Stimulated activated CD8-positive, alpha-beta memory T cell treated with anti-CD3 and anti-CD28 coated beads, Interleukin-4, amount 100 ng/mL, for 48 hours (primary cell): ENCODE measurements at places on chromosomes 5 and 9.

GRCh38 chr5:2797160-2797559 lies 45.7 kb upstream of the IRX2 start:
- DNase-seq = no peak

DNA sequence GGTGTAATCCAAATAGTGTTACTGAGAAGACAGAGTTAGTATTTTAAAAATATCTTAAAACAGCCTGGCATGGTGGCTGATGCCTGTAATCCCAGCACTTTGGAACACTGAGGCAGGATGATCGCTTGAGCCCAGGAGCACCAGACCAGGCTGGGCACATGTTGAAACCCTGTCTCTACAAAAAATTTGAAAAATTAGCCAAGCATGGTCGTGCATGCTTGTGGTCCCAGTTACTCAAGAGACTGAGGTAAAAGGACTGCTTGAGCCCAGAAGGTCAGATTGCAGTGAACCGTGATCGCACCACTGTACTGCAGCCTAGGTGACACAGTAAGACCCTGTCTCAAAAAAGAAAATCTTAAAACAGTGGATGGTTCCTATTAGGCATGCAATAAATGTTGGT lies 12.4 kb downstream of the IFNA1 start:
- DNase-seq = no peak

DNA sequence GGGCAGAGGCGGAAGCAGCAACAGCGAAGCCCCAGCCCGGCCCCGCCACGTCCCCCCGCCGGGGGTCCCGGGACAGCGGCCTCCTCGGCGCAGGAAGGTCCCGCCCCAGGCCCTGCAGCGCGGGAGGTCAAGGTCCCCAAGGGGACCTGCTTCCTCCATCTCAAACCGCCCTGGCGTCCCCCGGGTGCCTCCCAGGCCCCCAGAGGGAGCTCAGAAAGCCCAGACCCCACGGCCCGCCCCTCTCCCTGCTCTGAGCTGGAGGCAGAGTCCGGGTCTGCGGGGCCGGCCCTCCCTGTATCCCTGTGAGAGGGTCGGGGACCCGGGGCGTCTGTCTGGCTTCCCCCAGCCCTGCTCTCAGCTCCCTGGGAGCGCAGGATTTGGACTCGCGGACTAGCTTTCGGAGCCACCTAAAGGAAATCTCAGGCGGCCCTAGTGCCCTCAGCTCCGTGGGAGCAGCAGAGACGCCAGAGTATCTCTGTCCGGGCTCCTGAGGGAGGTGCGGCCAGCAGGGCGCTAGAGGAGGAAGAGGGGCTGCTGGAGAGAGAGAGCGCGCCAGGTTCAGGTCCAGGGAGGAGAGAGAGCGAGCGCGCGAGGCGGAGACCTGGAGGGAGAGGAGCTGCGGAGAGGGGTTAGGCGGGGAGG lies 30.7 kb downstream of the EXOC3 start:
- peak; percentile 52 for DNase-seq

- DNase-seq = no peak
These were observed 385.6 kb downstream of the MLLT3 start for GRCh38 chr9:20236676-20237075.

GRCh38 chr9:109423877-109424276 lies 74.2 kb downstream of the PTPN3 start:
- DNase-seq = no peak

DNA sequence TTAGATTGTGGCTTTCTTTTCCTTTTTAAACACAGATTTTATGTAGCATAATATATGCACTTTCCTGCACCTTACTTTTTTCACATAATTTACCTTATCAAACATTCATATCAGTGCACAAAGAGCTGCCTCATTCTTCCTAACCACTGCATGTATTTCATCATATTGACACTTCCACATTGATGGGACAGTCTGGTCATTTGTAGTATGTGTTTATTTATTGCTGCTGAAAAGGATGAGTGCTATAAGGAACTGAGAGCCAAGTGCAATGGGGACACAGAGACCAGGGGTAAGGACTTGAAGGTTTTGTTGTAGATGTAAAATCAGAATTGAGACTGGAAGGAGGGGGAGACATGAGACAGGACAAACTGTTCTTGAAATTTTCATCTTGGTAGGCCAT lies 193.8 kb downstream of the SMARCA2 start:
- no peak for DNase-seq

DNA sequence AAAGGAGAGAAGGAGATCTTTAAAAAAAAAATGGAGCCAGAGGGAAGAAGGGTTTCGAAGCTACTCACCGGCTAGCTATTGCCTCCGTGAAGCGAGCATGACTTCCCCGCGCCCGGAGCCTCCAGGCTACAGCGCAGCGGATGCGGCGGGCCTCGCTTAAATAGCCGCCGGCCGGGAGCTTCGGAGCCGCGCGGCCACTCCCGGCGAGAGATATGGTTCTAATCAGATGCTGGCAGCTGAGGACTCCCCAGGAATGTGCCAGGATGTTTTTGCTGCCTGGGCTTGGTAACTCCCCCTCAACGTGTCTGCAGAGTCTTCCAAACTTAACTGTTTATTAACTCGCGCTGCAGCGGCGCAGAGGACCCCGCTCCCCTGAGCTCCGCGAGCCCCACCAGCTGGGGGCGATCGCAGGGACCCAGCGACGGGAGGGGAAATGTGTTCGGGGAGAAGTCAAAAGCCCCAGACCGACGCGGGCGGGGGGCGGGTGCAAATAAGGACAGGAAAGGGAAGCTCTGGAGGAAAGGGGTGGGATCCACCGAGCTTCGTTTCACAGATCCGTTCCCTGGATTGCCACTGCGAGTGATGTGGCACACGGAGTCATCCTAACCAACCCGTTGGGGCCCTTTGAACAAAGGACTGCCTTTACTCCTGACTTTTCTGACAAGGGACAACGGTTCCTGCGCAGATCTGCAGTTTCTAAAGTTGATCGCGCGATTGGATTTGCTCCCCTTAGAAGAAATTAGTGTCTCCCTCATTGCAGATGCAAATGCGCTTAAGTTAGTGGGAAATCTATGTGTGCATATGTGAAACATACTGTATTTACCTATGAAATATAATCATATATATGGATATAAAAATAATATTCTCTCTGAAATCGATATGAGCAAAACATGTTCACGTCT lies at the start of gene DAB2:
Gene DAB2 (minus strand): TSS at position 245 of the 902 bp plus-strand sequence. CDS start 30,660 bp downstream, outside the sequence.
- peak; percentile 62 for DNase-seq

DNA sequence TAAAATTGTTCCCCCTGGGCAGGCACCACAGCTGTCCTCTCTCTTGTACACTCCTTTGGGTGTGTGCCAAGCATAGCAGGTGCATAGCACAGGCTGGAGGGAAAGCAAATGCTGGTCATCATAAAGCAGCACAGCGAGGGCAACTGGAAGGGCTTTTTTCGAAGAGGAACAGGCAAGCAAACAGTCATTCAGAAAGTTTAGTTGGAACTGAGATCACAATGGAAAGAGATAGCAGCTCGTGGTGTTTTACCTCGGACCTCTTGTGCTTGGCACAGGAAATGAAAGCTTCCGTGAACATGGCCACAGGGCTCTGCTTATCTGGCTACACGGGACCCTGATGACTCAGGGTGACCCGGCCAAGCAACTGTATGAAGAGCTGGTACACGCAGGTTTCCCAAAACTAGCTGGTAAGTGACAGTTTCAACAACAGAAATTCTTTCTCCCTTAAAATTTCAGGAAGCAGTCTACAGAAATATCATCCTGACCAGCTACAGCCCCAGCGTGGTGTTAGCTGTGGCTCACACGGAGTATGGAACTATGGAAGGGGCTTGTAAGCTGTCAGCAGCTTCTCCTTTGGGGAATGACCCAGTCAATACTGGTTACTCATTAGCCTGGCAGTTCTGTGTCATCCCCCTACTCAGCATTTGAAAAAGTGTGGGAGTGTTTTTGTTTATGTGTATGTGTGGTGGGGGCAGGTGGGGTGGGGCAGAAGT lies 48.1 kb downstream of the POC5 start:
- peak; percentile 77 for DNase-seq

GRCh38 chr5:16654647-16655334 lies 38.0 kb upstream of the RETREG1 start:
- DNase-seq = no peak

GRCh38 chr9:126203313-126203712 lies 123.3 kb upstream of the MVB12B start:
- peak; percentile 35 for DNase-seq

GRCh38 chr9:114409103-114409780 lies 21.5 kb upstream of the AKNA start:
- no peak for DNase-seq

GRCh38 chr5:154300207-154300883 lies 109.8 kb downstream of the GALNT10 start:
- DNase-seq = no peak

DNA sequence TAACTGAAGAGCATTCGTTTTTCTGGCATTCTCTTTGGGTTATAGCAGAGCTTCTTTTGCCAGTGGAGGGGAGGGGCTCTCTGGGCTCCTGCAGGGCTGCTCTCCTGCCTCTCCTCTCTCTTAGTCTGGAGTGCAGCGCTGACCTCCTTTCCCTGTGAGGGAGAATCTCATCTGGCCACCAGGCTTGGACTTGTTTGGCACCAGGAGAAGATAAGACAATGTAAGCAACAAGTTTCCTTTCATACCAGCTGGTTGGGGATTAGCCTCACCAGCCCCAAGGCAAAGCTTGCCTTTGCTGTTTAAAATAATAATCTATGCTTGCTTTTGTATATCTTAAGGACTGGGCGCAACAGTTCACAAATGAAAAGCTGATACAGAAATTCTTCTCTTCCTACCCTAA lies 196.4 kb downstream of the TLE4 start:
- DNase-seq = no peak

- no peak for DNase-seq
These were observed 20.7 kb upstream of the IL17B start for GRCh38 chr5:149399775-149400174.

DNA sequence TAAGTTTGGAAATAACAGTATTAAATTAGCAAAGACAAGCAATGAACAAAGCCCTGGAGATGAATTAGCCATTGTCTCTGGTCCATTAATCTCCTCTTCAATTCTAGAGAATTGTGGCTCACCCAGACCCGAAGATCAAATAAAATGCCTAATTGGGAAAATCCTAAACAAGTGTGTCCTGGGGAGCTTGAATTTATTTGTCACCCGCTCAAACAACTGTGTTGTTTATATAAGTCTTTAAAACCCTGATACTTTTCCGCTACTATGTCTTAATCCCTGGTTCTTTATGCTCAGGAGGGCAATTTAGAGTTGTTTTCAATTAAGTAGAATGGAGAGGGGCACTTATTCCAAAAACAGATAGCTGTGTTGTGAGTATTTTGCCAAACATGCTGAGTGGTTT lies 128.4 kb downstream of the ANXA1 start:
- DNase-seq = no peak

GRCh38 chr5:147310059-147310704 lies 75.4 kb downstream of the STK32A start:
- DNase-seq = no peak

GRCh38 chr9:113574441-113575262 lies 111.1 kb downstream of the RGS3 start:
- DNase-seq = no peak

GRCh38 chr5:68542207-68542606 lies 326.7 kb downstream of the PIK3R1 start:
- no peak for DNase-seq

- no peak for DNase-seq
These were observed 268.9 kb downstream of the PIK3R1 start for GRCh38 chr5:68484307-68485068.

GRCh38 chr9:28272127-28272526 lies 698.8 kb upstream of the C9orf72 start:
- DNase-seq = no peak

DNA sequence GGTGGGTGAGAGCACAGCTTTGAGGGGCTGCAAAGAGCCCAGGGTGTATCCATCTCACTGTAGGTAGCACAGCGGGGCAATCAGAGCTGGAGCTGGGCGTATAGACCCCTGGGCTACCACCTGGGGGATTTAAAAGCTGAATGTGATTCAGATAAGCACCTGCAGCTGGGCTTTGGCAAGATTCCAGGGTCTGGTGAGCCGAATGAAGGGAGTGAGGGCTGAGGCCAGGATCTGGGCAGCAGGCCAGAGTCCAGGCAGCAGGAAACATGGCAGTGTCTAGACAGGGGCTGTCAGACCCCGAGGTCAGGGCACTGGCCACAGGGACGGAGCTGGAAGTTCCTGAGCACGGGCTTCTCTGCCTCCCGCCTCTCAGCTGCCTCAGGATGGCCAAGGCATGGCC lies 8.7 kb downstream of the ASS1 start:
- no peak for DNase-seq

- no peak for DNase-seq
These were observed 328.6 kb downstream of the CYLC2 start for GRCh38 chr9:103323699-103324098.

DNA sequence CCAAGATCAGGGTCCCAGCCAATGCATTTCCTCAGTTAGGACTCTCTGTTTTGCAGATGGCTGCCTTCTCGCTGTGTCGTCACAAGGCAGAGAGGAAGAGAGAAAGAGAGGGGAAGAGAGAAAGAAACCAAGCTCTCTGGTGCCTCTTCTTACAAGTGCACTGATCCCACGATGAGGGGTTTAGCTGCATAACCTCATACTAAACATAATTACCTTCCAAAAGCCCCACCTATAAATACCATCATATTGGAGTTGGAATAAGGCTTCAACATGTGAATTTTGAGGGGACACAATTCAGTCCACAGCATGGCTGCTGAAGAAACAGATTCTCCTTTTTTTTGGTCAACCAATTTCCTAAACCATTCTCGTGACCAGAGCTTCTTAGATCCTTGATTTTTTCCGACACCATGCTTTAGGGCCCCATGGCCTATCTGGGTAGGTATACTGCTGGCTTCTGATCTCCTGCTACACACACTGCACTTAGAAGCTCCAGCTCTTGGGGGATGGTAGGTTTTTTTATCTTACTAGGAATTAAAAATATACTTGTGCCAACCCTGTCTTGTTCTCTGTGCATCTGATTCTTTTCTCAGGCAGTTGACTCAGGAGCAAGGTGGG lies 5.1 kb downstream of the CAMK4 start:
- no peak for DNase-seq

DNA sequence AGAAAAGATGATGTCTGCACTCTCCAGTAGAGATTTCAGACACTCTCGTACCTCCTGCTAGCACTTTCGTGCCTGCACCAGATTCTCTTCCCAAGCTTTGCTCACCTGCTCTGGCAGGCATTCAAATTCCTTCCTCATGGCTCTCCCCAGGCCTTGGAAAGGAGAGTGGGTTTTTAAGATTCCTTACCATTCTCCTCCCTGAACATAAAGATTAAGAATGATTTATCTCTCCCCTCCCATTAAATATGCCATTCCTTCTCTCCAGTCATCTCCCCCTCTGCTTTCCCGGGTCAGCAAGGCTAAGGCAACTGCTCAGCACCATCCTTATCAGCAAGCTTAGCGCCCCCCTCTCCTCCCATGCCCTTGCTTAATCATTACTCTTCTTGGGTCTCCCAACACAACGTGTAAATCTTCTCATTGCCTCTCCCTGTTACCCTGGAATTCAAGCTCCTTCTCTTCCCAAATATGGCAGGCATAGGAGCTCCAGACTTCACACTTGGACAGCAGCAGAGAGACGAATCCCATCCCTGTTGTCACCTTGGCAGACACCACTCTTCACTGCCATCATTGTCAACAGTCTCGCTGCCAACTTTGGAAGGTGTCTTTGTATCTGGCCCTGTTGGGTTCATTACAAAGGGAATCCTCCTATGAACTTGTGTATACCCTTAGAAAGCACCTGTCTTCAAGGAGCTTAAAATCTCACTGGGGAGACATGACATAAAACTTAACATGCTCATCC lies 332.9 kb downstream of the SLIT3 start:
- no peak for DNase-seq

GRCh38 chr5:153358315-153358976 lies 132.0 kb upstream of the GRIA1 start:
- no peak for DNase-seq

- DNase-seq = no peak
These were observed 163.6 kb upstream of the SMIM23 start for GRCh38 chr5:171622010-171622409.

GRCh38 chr9:128073253-128073886 lies 5.3 kb downstream of the SLC25A25 start:
- no peak for DNase-seq

GRCh38 chr5:133793756-133794465 lies 174.5 kb downstream of the C5orf15 start:
- DNase-seq = no peak
